Stimulated activated CD4-positive, alpha-beta T cell treated with anti-CD3 and anti-CD28 coated beads, TNF-alpha, amount 100 ng/mL, for 48 hours (primary cell): ENCODE measurements at places on chromosomes 2 and 18.

DNA sequence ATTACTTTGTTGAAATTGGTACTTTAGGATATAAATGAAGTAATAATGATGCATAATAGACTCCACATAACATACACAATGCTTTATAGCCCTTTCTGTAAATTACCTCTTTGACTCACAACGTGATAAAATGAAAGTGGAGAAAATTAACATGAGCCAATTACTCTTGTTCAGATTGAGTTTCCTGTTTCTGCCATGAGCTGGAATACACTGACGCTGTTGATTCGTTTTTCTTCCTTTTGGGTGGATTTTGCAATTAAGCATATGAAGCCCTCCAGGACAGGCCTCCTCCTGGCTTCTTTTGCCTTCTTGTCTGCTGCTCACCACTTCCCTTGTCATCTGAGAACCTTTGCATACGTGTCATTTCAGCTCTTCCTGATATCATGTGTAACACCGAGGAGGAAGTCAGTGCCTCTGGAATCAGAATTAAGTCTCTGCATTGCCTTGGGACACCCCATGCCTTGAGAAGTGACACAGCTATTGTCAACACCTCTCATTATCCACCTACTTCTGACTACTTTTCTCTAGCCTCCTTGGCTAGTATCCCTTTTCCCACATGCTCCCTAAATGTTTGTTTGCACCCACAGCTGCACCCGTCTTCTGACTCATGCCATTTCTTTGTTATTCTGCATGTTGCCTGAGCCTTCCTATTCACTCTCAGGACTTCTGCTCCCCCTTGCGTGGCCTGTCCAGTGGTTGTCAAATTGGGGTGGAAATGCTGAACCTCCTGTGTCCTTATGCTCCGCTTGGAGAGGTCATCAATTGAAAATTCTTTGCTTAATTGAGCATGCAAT is 134.1 kb downstream of the FMNL2 start:
- DNase-seq: no peak

DNA sequence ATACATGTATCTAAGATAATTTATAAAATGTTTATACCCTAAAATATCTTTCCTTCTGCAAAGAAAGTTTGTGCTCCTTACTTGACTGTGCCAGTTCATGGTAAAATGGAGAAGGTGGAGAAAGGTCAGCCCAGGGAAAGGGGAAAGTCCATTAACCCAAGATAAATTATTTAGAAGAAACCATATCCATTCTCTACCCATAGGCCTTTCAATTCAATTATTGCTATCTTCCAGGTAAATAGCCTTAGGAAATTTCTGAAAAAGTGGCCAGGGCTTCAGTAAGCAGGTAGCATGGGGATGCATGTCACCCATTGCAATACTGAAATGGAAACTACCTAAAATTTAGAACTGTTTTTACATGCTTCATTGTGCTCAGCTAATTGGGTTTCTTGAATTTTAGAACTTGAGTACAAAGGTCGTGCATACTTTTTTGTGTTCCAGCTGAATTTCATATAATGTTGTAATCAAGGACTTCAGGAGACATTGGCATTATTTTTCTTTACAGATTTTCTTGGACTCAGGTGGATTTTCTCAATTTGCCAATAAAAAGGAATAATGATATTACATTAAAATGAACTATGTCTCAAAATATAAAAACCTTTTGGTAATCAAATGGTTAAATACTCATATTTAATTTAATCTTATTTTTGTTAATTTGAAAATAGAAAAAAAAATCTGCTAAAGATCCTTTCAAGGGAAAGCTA is 124.9 kb downstream of the CSRNP3 start:
- no peak for DNase-seq

GRCh38 chr18:45876161-45876560 is 50.7 kb downstream of the SIGLEC15 start:
- no peak for DNase-seq

DNA sequence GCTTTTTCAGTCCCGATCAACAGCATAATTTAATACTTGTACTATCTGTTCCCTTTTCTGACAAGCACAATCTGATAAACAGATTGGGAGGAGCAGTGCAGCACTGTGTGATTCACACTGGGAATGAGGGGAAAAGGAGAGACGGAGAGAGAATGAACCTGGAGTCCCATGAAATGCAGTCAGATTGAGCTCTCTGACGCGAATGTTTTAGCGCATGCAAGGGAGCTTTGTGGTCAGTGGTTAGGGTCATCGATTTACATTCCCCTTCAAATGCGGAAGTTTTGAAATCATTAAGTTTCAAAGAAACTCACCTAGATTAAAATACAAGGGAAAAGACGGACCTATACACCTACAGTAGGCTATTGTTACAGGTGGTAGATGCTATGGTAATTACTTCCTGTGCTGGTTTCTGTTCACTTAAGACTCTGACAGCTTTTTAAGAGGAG is 99.6 kb downstream of the KCTD1 start:
- DNase-seq: no peak
